ENCODE measurements at places on chromosomes 16 and 17. TPM values are rescaled to one million over a fixed set of nuclear protein-coding genes. Genes with fewer than 3 reads are reported as not detected.

FOXL1 gene
- total RNA-seq = 7.6 TPM

PRSS36 gene
- 0.41 TPM for total RNA-seq

PLK1 gene
- 62.7 TPM for total RNA-seq

SOST gene
- 0.24 TPM for total RNA-seq

CLEC18C gene
- total RNA-seq = 3.6 TPM

TMEM235 gene
- not detected for total RNA-seq

SPATA22 gene
- total RNA-seq = not detected

CEP295NL gene
- total RNA-seq = 0.81 TPM

MYH8 gene
- not detected for total RNA-seq

USP32 gene
- total RNA-seq = 39.0 TPM

CCT6B gene
- total RNA-seq = 4.5 TPM

FBXW10 gene
- not detected for total RNA-seq

TBC1D3 gene
- not detected for total RNA-seq

TMEM92 gene
- 6.6 TPM for total RNA-seq

GJC1 gene
- total RNA-seq = 89.1 TPM

HELZ gene
- 44.1 TPM for total RNA-seq

MAFG gene
- 37.6 TPM for total RNA-seq

KRT24 gene
- total RNA-seq = not detected

SHCBP1 gene
- 66.0 TPM for total RNA-seq

NGFR gene
- total RNA-seq = 2.3 TPM

SLC5A11 gene
- 0.05 TPM for total RNA-seq

CNTNAP4 gene
- not detected for total RNA-seq

HBA2 gene
- not detected for total RNA-seq

CLEC18B gene
- 0.45 TPM for total RNA-seq

PRAC2 gene
- total RNA-seq = not detected

LMF1 gene
- total RNA-seq = 14.1 TPM

NATD1 gene
- total RNA-seq = 1.9 TPM

SLC5A10 gene
- total RNA-seq = 0.22 TPM

RCVRN gene
- total RNA-seq = not detected

USH1G gene
- total RNA-seq = not detected

MLKL gene
- 16.0 TPM for total RNA-seq

RNF43 gene
- total RNA-seq = not detected

CDH5 gene
- total RNA-seq = not detected

C17orf107 gene
- 0.07 TPM for total RNA-seq

HES7 gene
- total RNA-seq = not detected

CCL1 gene
- total RNA-seq = not detected

CSH1 gene
- total RNA-seq = not detected

HS3ST2 gene
- total RNA-seq = not detected

HBM gene
- total RNA-seq = not detected

PDILT gene
- not detected for total RNA-seq

PRR11 gene
- 32.5 TPM for total RNA-seq

KRTAP4-9 gene
- not detected for total RNA-seq

DCUN1D3 gene
- total RNA-seq = 28.8 TPM

OR3A2 gene
- not detected for total RNA-seq

DLX4 gene
- 2.5 TPM for total RNA-seq

AMZ2 gene
- 202 TPM for total RNA-seq

FOXN1 gene
- not detected for total RNA-seq

KIF2B gene
- not detected for total RNA-seq

Measured in A172 (cell line).